ENCODE measurements at places on chromosomes 6 and 20. TPM values are rescaled to one million over a fixed set of nuclear protein-coding genes. Genes with fewer than 3 reads are reported as not detected.

- H3K27ac ChIP-seq = no peak overlapping the region
- peaks cover 15% of the 10 kb centered on the region for H3K27me3 ChIP-seq
- H3K4me1 ChIP-seq = no peaks in the 10 kb centered on the region
- H3K36me3 ChIP-seq = peaks cover 2% of the 10 kb centered on the region
- DNase-seq = no peak
Measured at GRCh38 chr6:170524172-170524502, 29.0 kb downstream of the PSMB1 start.

GRCh38 chr20:35027301-35027700, 65.3 kb downstream of the TRPC4AP start:
- no peak for DNase-seq
- H3K4me3 ChIP-seq = no peak overlapping the region
- H3K27me3 ChIP-seq = no peaks in the 10 kb centered on the region
- no peak overlapping the region for H3K27ac ChIP-seq
- H3K4me1 ChIP-seq = no peaks in the 10 kb centered on the region

GRCh38 chr6:20892365-20892764, 358.1 kb downstream of the CDKAL1 start:
- no peak overlapping the region for H3K4me3 ChIP-seq
- no peaks in the 10 kb centered on the region for H3K27me3 ChIP-seq

DNA sequence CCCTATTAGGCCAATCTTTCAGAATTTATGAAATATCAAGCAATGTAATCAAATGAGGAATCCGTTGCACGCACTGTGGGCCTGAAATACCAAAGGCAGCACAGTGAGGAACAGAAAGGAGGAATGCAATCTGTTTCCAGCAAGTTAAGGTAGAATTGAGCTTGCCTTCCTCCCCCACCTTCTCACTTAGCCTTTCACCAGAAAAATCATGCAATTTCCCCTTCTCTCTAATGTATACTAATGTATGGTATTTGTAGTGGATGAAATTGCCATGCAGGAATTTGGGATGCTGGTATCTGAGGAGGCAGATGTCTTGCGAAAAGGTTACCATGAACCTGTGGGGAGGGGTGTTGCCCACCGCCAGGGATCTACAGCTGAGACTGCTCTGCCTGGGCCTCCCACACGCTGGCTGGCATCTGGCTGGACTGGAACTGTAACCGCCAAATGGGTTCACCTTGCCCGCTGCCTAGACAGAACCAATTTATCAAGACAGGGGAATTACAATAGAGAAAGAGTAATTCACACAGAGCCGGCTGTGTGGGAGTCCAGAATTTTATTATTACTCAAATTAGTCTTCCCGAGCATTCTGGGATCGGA, 222.4 kb upstream of the MYLIP start:
- DNase-seq = no peak
- no peaks in the 10 kb centered on the region for H3K36me3 ChIP-seq
- H3K27ac ChIP-seq = no peak overlapping the region
- H3K27me3 ChIP-seq = no peaks in the 10 kb centered on the region

GRCh38 chr6:159992366-159992765, 23.5 kb downstream of the IGF2R start:
- H3K27ac ChIP-seq = no peak overlapping the region
- H3K27me3 ChIP-seq = no peaks in the 10 kb centered on the region
- peaks cover 34% of the 10 kb centered on the region for H3K4me1 ChIP-seq
- H3K4me3 ChIP-seq = no peak overlapping the region
- peaks cover 33% of the 10 kb centered on the region for H3K36me3 ChIP-seq

- peaks cover 60% of the 10 kb centered on the region for H3K4me1 ChIP-seq
- no peaks in the 10 kb centered on the region for H3K36me3 ChIP-seq
- peak; percentile 46 for DNase-seq
Measured at GRCh38 chr6:15399641-15400470, 154.0 kb downstream of the JARID2 start.

- H3K36me3 ChIP-seq = no peaks in the 10 kb centered on the region
- H3K27me3 ChIP-seq = no peaks in the 10 kb centered on the region
- peaks cover 5% of the 10 kb centered on the region for H3K4me1 ChIP-seq
Measured at GRCh38 chr20:33793011-33793931, 17.9 kb upstream of the CHMP4B start.

DNA sequence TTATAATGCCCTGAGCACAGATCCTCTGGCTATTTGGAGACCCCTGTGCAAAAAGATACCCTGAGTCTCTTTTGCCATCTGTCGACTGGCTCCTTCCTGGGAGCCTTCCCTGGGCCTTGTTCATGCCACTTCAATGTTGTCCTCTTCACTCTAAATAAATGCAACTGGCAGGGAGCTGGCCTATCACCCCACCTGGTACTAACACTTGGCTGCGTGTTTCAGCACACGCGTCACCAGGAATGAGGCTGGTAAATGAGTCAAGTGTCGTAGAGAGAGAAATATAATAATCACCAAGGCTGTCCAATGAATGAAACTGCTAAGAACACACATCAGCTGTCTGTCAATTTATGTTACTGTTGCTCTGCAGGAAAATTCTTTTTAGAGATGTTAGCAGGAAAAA, 374.6 kb upstream of the JARID2 start:
- H3K36me3 ChIP-seq = no peaks in the 10 kb centered on the region
- no peak overlapping the region for H3K27ac ChIP-seq
- no peaks in the 10 kb centered on the region for H3K27me3 ChIP-seq
- no peak overlapping the region for H3K4me3 ChIP-seq

- no peaks in the 10 kb centered on the region for H3K4me1 ChIP-seq
- H3K36me3 ChIP-seq = peaks cover 1% of the 10 kb centered on the region
- H3K27ac ChIP-seq = no peak overlapping the region
- H3K4me3 ChIP-seq = no peak overlapping the region
Measured at GRCh38 chr6:93222071-93222851, 197.1 kb downstream of the EPHA7 start.

DNA sequence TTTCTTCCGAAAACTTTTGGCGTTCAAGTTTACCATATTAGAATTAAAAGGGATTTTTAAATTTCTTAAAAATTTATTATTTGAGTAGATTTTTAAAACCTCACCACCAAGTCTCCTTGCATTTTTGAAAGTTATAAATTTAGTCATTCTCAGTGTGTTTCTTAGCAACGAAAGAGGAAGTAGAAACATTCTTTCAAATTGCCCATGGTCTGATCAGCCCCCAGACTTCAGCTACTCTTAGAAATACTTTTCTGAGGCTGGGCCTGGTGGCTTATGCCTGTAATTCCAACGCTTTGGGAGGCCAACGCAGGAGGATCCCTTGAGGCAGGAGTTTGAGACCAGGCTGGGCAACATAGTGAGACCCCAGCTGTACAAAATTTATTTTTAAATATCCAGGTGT, 15.1 kb upstream of the RTF2 start:
- H3K36me3 ChIP-seq = no peaks in the 10 kb centered on the region
- DNase-seq = no peak
- no peak overlapping the region for H3K27ac ChIP-seq
- peaks cover 2% of the 10 kb centered on the region for H3K27me3 ChIP-seq
- H3K4me1 ChIP-seq = no peaks in the 10 kb centered on the region

- DNase-seq = no peak
- H3K4me3 ChIP-seq = no peak overlapping the region
- H3K4me1 ChIP-seq = peaks cover 12% of the 10 kb centered on the region
- no peak overlapping the region for H3K27ac ChIP-seq
- H3K27me3 ChIP-seq = no peaks in the 10 kb centered on the region
Measured at GRCh38 chr6:156691018-156691417, 86.2 kb upstream of the ARID1B start.

GRCh38 chr6:132445201-132445951, 44.1 kb upstream of the MOXD1 start:
- peak overlapping the region; percentile 32 for H3K27ac ChIP-seq
- peaks cover 29% of the 10 kb centered on the region for H3K36me3 ChIP-seq
- H3K4me1 ChIP-seq = peaks cover 47% of the 10 kb centered on the region
- no peaks in the 10 kb centered on the region for H3K27me3 ChIP-seq

- H3K27me3 ChIP-seq = no peaks in the 10 kb centered on the region
- no peaks in the 10 kb centered on the region for H3K36me3 ChIP-seq
- no peak for DNase-seq
- peaks cover 37% of the 10 kb centered on the region for H3K4me1 ChIP-seq
- no peak overlapping the region for H3K27ac ChIP-seq
Measured at GRCh38 chr20:64220891-64221527, 34.5 kb upstream of the PCMTD2 start.

DNA sequence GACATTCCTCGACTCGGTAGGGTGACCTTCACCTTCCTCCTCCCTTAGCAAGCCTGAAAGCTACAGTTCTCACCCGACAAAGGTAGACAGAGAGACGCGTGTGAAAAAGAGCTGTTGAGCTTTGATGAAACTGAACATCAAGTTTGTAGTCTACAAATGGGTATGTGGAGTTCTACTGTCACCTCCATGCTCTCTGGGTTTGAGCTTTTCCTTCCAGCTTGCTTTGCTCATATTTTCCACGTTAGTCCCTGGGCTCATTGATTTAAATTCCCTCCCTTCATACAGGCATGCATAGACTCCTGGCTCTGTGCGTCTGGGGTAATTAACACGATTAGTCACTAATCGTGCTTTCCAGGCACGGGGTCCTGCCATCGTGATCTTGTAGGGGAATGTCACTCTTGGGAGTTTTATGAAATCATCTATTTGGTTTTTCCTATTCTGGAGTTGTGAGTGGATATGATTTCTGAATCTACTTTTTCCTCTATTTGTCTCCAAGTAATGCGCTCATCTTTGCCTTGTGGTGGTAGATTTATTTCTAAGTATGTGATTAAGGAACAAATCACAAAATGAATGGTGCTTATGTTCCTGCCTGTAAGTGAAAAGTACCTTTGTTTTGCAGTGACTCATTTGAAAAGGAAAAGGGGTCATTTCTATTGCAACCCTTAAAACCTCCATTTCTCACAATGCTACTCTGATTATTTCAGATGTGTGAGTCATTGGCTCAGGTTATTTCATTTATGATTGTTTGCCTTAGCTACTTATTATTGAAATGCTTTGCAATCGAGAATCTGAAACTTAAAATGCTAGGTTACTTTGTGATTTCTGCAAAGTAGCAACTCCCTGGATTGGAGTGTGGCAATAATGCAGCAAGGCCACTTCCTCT, 154.6 kb downstream of the ZDHHC14 start:
- H3K4me1 ChIP-seq = peaks cover 34% of the 10 kb centered on the region
- no peaks in the 10 kb centered on the region for H3K27me3 ChIP-seq
- no peak overlapping the region for H3K4me3 ChIP-seq
- DNase-seq = no peak
- H3K27ac ChIP-seq = no peak overlapping the region

DNA sequence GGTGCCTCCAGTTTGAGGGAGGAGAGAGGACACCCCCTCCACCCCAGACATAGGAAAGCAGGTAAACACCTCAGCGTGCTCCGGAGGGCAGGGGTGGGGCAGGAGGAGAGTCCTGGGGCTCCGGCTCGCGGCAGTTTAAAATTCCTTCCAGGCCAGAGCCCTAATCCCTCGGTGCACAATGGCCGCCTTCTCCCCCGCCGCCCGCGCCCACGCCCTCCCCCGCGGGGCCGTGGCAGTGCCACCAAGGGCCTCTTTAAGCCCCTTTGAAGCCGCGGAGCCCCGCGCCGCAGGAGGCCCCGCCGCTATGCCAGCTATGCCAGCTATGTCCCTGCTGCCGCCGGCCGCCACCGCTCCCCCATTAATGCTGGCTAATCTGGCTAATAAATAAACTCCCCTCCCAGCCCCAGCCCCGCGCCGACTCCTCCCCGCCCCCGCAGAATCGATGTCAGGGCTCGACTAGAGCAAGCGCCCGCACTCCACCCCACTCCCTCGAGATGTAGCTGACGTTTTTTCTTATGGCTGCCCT, 125.1 kb downstream of the MRPL14 start:
- peaks cover 25% of the 10 kb centered on the region for H3K4me1 ChIP-seq
- no peak for DNase-seq
- peaks cover 58% of the 10 kb centered on the region for H3K27me3 ChIP-seq
- H3K4me3 ChIP-seq = peak overlapping the region; percentile 56

- H3K27ac ChIP-seq = no peak overlapping the region
- DNase-seq = no peak
- no peaks in the 10 kb centered on the region for H3K27me3 ChIP-seq
- peaks cover 18% of the 10 kb centered on the region for H3K4me1 ChIP-seq
- no peaks in the 10 kb centered on the region for H3K36me3 ChIP-seq
Measured at GRCh38 chr6:16711546-16712254, 49.6 kb downstream of the ATXN1 start.

- no peaks in the 10 kb centered on the region for H3K27me3 ChIP-seq
- H3K4me3 ChIP-seq = no peak overlapping the region
- no peak for DNase-seq
- H3K36me3 ChIP-seq = peaks cover 3% of the 10 kb centered on the region
- peaks cover 60% of the 10 kb centered on the region for H3K4me1 ChIP-seq
Measured at GRCh38 chr6:108650781-108651180, 90.1 kb downstream of the FOXO3 start.

- no peak overlapping the region for H3K27ac ChIP-seq
- peaks cover 12% of the 10 kb centered on the region for H3K4me1 ChIP-seq
- no peak for DNase-seq
- peaks cover 4% of the 10 kb centered on the region for H3K27me3 ChIP-seq
Measured at GRCh38 chr6:146423452-146423851, 120.2 kb upstream of the RAB32 start.

GRCh38 chr20:32240205-32240604, 32.5 kb downstream of the POFUT1 start:
- H3K27ac ChIP-seq = no peak overlapping the region
- no peak for DNase-seq
- H3K4me3 ChIP-seq = no peak overlapping the region

GRCh38 chr6:29376003-29376402, 912 bp upstream of the OR12D3 start:
- no peak for DNase-seq
- H3K27ac ChIP-seq = no peak overlapping the region
- no peak overlapping the region for H3K4me3 ChIP-seq
- H3K27me3 ChIP-seq = no peaks in the 10 kb centered on the region

GRCh38 chr6:3800850-3801591, 48.2 kb upstream of the FAM50B start:
- no peak for DNase-seq
- H3K27me3 ChIP-seq = no peaks in the 10 kb centered on the region
- no peak overlapping the region for H3K4me3 ChIP-seq
- peaks cover 55% of the 10 kb centered on the region for H3K4me1 ChIP-seq
- H3K36me3 ChIP-seq = no peaks in the 10 kb centered on the region

DNA sequence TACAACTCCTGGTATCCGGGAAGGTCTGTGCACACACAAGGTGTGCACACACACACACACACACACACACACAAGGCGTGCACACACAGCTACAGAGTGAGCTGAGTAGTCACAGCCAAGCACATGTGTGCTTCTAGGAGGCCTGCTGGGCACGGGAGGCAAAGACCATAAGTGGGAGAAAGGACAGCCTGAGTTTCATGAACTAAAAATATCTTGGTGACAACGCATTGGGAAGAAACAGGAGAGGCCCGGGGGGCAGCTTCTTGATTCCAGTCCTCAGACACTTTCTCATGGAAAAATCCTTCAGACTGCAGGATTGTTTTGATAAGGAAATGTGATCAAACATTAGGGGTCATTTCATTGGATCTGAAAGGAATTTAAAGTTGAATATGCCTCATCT, 2.6 kb downstream of the TRAF3IP2 start:
- H3K4me3 ChIP-seq = peak overlapping the region; percentile 10
- H3K27me3 ChIP-seq = peaks cover 8% of the 10 kb centered on the region
- H3K4me1 ChIP-seq = peaks cover 44% of the 10 kb centered on the region
- DNase-seq = no peak

GRCh38 chr6:19999319-20000191, 162.4 kb downstream of the ID4 start:
- peaks cover 7% of the 10 kb centered on the region for H3K27me3 ChIP-seq
- H3K4me3 ChIP-seq = no peak overlapping the region
- DNase-seq = no peak
- H3K36me3 ChIP-seq = no peaks in the 10 kb centered on the region
- no peak overlapping the region for H3K27ac ChIP-seq

Gene FAM229B
- total RNA-seq = 30.3 TPM

Gene PAK1IP1
- total RNA-seq = 21.6 TPM

Gene BFSP1
- 3.9 TPM for total RNA-seq

Gene ELOVL2
- 13.8 TPM for total RNA-seq

Gene PDRG1
- 32.0 TPM for total RNA-seq

Gene BANF2
- total RNA-seq = not detected

Gene MUCL3
- total RNA-seq = not detected

Gene CRISP3
- total RNA-seq = not detected

Gene GLYATL3
- total RNA-seq = not detected

Gene MEP1A
- not detected for total RNA-seq

Gene BPIFB1
- not detected for total RNA-seq

Gene UTRN
- 76.8 TPM for total RNA-seq
